Uterus (tissue), 4 donors: ENCODE measurements at places on chromosomes 2 and 18.

GRCh38 chr2:178844701-178845100, 37.5 kb upstream of the TTN start:
- no peak for DNase-seq

- no peak for DNase-seq
These were observed 1.9 kb upstream of the SIX2 start for GRCh38 chr2:45011121-45011520.

DNA sequence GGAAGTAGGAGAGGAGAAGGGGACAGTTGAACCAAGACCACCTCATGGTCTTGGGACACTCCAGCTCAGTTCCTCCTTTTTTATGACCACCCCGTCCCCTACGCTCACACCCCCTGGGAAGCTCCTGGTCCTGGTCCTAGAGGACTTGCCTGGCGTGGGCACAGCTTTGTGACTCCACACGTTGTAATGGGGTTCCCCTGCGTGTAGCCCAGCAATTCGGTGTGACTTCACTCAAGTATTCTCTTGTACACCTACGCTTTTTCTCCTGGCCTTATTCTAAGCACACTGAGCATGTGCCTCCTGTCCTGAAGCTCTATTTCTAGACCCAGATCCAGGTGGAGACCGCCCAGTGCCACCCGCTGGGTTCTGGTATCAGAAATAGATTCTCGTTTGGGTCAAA, 36.1 kb upstream of the B3GNT7 start:
- DNase-seq, result no peak

- no peak for DNase-seq
These were observed 9.9 kb downstream of the SGPP2 start for GRCh38 chr2:222434204-222434603.

DNA sequence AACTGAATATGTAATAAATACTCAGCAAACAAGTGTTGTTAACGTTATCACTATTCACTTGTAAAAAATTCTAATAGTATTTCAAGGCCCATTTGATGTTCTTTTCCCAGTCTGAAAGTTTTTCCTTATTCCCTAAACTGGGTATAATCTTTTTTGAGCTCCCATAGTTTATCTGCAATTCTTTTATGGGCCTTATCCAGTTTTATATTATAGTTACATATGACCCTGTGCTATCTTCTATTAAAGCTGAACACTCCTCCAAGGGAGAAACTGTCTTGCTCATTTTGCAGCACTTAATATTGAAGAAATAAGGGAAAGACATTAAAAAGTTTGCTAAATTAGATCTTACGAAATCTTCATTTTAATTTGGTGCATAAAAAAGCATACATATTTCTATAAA, 13.9 kb downstream of the PELI1 start:
- DNase-seq, result no peak

- no peak for DNase-seq
These were observed 171.9 kb upstream of the GATA6 start for GRCh38 chr18:21997207-21998143.

- no peak for DNase-seq
These were observed 145.0 kb downstream of the SRBD1 start for GRCh38 chr2:45466053-45466452.

GRCh38 chr2:173231042-173231441, 123.6 kb upstream of the CDCA7 start:
- DNase-seq, result no peak

DNA sequence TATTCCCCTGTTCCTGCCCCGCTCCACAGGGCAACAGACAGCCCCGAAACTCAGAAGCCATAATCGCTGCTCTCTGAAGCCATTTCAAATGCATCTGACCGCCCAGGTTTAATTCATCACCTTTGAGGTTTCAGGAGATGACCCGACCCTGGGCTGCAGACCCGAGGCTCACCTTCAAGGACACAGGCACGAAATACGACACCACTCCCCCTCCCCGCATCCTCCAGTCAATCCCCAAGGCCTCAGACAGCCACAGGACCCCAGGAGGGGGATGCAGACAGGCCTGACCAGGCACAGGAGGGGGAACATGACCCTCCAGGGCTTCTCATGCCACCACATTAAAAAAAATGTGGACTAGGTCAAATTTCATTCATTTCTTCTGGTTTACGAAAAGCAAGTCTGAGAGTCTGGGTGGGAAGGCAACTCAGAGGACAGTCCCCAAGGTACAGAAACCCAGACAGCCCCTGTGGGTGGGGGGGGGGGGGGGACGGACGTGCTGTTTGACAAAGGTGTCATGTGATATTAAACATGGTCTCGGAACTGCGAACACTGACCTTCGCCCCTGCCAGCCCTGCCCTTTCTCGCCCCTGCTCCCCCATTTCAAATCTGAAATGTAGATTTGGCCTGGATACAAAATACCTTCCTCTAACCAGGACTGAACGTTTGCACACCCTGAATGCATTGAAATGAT, 142.9 kb downstream of the BCL11A start:
- no peak for DNase-seq

GRCh38 chr2:65688141-65688886, 255.9 kb upstream of the SPRED2 start:
- no peak for DNase-seq

DNA sequence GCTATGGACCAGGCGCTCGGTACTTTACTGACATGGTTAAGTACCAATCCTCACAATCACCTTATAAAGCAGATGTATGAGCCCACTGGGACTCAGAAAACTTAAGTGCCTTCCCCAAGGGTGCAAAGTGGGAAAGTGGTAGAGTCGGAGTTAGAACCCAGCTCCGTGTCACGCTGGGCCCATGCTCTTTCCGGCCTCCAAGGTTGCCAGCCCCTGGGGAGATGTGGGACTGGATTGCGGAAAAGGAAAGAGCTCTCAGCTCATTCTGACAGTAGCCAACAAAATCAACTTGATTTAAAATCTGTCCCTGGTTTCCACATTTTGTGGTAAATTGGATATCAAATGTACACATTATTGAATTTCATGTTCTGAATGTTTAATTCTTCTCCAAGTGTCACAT, 403.8 kb downstream of the DCDC2C start:
- DNase-seq, result no peak

DNA sequence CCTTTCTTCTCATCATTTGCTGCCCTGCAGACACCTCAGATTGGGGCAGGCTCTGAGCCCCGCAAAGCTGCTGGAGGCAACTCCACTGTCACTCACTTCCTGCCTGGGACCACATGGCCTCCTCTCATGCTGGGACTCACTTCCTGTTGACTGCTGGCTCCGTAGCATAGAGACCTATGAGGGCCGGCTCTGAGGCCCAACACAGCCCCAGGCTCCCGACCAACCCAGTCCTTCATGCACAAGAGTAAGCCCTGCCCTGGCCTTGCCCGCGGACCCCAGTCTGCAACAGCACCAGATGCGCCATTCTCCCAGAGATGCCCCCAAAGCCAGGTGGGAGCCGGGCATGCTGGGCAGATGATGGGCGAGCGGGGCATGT, 55.7 kb downstream of the DNMT3A start:
- no peak for DNase-seq

- DNase-seq, result no peak
These were observed 395.4 kb upstream of the ACVR2A start for GRCh38 chr2:147449323-147449991.

DNA sequence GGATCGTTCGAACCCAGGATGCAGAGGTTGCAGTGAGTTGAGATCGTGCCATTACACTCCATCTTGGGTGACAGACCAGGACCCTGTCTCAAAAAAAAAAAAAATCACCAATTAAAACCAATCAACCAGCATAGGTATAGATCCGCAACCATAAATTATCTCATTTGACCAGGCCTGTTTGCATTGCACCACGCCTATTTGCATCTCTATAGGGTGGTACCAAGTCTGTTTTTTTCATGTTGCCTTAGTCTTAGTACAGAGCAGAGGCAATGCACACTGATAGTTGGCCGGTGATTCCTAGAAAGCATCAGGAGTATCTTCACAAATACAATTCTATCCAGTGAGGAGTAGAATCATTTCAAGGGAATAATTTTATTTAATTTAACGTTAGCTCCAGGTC, 9.3 kb upstream of the NPC1 start:
- DNase-seq, result no peak

GRCh38 chr2:238169708-238170251, 11.0 kb downstream of the ERFE start:
- no peak for DNase-seq

DNA sequence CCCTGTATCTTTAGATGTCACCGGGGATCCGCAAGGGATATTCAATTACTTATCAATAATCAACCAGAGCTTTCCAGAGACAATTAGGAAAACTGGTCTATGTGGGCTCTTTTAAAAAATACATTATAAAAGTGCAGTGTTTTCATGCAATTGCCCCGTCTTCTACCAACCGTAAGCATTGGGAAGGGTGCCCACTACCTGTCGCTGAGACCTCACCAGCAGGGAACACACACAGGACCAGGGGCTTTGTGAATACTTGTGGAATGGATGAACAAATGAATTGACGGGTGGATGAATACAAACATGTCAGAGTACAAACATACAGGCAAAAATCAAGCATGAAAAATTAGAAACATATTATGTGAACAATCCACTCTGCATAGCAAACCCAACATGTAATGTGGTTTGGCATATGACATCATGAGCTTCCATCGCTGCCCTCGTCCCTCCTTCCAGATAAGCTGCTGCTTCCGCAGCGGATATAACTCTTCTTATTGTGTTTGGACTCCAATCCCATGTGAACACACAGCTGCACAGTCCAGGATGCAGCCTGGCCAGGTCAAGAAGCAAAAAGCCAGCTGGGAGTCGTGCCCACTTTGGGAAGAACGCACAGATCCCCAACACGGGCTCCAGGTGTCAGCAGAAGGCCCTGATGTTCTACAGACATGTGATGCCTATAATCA, 5.3 kb downstream of the FHL2 start:
- DNase-seq, result no peak

GRCh38 chr2:113200736-113201490, 27.1 kb downstream of the PSD4 start:
- no peak for DNase-seq

- DNase-seq, result no peak
These were observed 46.5 kb upstream of the SPAG16 start for GRCh38 chr2:213237787-213238186.

- DNase-seq, result no peak
These were observed 402.5 kb upstream of the DDX18 start for GRCh38 chr2:117411983-117412382.

DNA sequence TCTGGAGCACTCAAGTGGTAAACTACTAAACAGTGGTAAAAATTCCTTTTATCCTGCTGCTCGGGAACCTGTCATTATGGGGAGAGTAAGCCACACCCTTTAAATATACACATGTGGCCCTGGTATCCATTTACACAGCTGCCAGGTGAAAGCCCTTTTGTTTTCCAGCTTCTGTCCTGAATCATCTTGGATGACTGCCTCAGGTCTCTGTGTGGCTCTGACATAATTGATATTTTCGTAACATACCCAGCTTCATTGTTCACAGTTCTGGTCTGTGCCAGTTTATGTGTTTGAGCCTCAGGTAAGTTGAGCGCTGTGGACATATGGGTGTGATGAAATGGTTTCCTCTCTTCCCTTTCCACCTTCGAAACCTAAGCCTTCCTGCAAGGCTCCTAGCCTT, 15.7 kb upstream of the TTC39C start:
- DNase-seq, result no peak

DNA sequence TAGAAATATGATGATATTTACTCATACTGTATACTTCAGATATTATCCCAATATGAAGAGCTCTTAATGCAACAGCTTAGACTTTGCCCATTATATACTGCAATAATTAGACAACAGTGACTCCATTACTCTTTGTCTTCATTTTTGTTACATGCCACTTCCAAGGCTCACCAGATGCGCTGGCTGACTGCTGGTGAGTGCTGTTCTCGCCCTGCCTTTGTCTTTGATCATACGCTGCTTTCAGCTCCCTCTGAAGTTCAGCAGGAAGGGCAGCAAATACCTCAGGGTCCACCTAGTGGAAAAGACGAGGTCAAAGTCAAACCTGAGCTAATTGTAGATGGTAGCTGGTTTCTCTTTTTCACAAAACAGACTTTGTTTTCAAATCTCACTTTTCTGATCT, 66.3 kb downstream of the EIF5B start:
- DNase-seq, result no peak

- no peak for DNase-seq
These were observed 25.1 kb downstream of the TRAF3IP1 start for GRCh38 chr2:238345297-238345968.

DNA sequence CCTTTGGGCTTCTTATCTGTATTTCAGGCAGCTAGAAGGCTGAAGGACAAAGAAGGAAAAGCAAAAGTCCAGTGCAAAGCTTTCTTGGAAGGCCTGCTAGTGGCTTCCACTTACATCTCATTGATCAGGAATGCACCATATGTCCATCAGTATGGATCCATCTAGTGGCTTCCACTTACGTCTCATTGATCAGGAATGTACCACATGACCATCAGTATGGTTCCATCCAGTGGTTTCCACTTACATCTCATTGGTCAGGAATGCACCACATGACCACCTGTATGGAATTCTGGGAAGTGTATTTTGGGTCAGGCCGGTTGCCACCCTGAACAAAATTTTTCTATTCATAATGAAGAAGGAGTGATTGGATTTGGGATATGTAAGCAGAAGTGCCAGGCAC, 70.6 kb downstream of the LYPD6 start:
- DNase-seq, result no peak

DNA sequence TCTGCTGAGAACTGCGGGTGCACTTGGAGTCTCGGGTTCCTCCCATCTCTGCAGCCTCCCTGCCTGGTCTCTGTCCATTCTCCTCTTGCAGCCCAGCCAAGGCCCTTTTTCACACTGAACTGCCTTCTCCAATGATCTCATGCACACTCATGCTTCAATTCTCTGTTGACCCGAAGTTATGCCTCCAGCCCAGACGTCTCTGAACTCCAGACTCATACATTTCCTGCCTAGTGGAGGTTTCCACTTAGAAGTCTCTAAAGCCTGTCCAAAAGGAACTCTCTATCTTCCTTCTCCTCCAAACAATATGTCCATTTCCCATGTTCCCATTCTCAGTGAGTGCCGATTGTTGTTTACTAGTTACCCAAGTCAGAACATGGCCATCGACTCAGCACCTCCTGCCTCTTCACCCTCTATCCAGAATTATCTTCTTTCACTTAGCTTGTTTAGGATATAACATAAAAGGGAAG, 155.2 kb downstream of the IRS1 start:
- DNase-seq, result no peak
